ENCODE measurements at places on chromosomes 4 and X.
A peak's percentile ranks its signal among the peaks of the same experiment; 100 is the strongest.

- no peak for DNase-seq
Measured at GRCh38 chr4:85979276-85979675, 380.6 kb downstream of the MAPK10 start.

DNA sequence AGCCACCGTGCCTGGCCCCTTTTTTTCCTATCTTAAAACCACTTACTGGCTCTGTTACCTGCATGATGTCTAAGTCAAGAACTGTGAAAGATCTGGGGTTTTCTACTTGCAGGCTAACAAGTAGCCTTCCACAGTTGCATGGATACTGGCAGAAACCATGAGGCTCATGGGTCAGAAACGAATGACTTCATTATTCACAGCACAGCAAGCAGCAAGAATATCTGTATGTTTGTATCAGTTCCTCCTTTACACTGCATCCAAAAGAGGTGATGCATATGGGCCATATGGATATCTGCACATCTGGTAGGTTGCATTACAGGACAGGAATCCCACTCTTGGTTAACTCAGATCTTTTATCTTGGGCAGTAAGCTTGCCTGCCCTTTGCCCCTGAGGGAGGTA lies 154.9 kb upstream of the NUDT6 start:
- DNase-seq = no peak

DNA sequence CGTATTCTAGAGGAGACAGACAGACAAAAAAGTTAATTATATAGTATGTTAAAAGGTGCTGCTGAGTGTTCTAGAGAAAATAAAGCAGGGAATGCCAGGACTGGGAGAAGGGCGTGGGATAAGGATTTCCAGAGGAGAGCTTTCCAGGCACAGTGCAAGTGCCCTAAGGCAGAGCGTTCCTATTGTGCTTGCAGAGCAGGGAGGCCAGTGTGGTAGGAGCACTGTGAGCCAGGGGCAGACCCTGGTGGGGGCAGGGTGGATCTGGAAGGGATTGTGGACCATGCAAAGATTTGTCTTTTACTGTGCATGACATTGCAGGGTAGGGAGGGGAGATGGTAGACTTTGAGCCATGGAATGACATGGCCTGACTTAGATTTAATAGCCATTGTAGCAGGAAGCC lies 25.8 kb downstream of the EXOC1 start:
- DNase-seq = no peak

GRCh38 chr4:170089274-170089667 lies 485 bp downstream of the AADAT start:
- DNase-seq = no peak

GRCh38 chr4:143653031-143653430 lies 47.4 kb downstream of the FREM3 start:
- no peak for DNase-seq

DNA sequence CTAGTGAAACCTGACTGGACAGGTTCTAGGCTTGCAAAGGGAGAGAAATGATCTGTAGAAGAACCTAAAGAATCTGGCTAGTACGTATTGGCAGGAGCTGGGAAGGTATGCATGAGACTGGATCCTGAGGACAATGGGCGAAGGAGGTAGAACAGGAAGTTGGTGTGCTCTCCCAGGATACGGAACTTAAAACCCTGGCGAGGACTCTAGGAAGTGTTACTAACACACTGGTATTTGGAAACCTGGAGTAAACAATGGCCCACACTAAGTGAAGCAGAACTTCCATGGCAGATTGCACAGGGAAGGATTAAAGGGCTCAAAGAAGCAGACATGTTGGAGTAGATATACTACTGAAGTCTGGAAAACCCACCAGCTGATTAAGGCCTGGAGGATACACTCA lies 9.1 kb downstream of the SYN1 start:
- DNase-seq = no peak

GRCh38 chrX:117511379-117511778 lies 605.2 kb downstream of the KLHL13 start:
- DNase-seq = no peak

DNA sequence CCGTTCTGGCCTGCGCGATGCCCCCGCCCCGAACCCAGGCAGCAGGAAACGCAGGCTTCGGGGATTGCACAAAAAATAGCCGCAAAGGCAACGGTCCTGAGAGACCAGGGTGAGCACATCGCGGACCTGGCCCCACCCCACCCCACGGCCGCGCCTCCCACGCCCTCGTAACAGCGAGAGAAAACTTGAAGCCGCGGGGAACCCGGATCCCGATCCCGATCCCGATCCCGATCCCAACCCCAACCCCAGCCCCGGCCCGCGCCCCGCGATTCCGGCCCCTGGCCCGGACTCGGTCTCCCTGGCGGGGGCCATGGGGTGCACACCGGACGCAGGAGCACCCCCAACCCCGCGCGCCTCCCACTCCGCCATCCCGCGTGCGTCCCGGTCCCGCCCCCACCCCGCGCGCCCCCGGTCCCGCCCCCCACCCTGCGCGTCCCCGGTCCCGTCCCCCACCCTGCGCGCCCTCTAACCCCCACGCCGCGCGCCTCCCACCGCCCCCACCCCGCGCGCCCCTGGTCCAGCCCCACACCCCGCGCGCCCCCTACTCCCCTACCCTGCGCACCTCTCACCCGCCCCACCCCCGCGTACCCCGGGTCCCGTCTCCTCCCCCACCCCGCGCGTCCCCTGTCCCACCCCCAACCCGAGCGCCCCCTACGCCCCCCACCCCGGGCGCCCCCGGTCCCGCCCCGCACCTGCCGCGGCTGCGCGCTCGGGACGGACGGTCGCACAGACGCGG lies 29.0 kb downstream of the NOP14 start:
- DNase-seq = peak; percentile 41

Data from effector memory CD8-positive, alpha-beta T cell (primary cell).